ENCODE measurements at places on chromosomes 7 and 10.

DNA sequence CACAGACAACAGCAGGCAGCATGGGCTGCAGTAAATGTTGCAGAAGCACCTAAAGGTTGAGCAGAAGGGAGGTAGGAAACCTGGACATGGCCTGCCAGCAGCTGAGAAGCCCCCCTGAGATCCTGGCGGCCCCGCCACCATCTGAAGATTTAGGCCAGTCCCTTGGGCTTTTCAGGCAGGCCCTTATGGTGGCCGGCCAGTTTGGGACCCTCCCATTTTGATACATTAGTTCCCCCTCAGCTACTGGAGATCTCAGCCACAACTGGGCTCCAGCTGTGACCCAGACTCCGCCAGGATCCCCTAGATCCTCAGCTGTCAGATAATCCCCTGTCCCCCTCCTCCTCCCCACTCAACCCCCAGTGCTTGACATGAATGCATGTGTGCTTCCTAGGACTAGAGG, 34.4 kb downstream of the ZNF783 start:
- no peak overlapping the region for H3K27ac ChIP-seq
- no peak for DNase-seq
- no peaks in the 10 kb centered on the region for H3K27me3 ChIP-seq
- H3K4me1 ChIP-seq: peaks cover 9% of the 10 kb centered on the region
- H3K36me3 ChIP-seq: peaks cover 4% of the 10 kb centered on the region
- no peak overlapping the region for H3K4me3 ChIP-seq

GRCh38 chr10:106795619-106796018, 368.9 kb downstream of the SORCS1 start:
- no peak for DNase-seq
- no peak overlapping the region for H3K27ac ChIP-seq
- no peaks in the 10 kb centered on the region for H3K36me3 ChIP-seq
- H3K4me3 ChIP-seq: no peak overlapping the region
- no peaks in the 10 kb centered on the region for H3K4me1 ChIP-seq

DNA sequence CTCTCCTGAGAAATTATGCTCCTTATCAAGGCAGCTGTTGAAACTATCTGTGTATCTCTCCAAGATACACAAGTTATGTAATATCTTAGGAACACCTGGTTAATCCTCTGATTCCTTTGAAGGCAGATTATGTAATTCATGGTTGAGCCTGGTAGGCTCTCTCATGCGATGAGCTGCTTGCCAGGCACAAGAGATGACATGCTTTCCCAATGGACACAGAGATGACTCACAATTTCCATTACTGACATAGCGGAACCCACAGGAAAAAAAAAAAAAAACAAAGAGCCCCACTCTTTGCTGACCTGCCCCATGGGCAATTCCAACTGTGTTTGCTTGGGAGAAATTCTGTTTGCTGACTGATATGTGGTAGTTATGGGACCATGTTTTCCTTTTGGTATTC, 736.4 kb upstream of the PHF14 start:
- H3K4me1 ChIP-seq: no peaks in the 10 kb centered on the region
- H3K27ac ChIP-seq: no peak overlapping the region
- no peaks in the 10 kb centered on the region for H3K27me3 ChIP-seq
- no peak overlapping the region for H3K4me3 ChIP-seq
- no peak for DNase-seq
- no peaks in the 10 kb centered on the region for H3K36me3 ChIP-seq

DNA sequence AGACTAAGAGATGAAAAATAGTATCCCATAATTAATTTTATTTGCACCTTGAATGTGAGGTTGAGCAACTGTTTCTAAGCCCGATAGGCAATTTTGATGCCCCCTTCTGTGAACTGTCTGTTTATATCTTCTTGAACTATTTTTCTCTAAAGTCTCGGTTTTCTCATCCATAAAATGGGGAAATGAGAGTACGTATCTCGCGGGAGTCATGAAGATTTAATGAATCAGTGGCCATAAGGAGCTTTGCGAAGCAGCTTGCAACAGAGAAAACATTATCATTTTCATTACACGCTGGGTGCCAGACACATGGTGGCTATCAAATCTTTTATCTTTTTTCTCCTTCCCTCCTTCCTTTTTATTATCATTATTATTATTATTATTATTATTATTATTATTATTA, 108.1 kb upstream of the CARD11 start:
- no peak overlapping the region for H3K4me3 ChIP-seq
- H3K36me3 ChIP-seq: no peaks in the 10 kb centered on the region
- H3K27me3 ChIP-seq: peaks cover 18% of the 10 kb centered on the region
- no peak for DNase-seq

- H3K27me3 ChIP-seq: peaks cover 5% of the 10 kb centered on the region
- H3K4me3 ChIP-seq: no peak overlapping the region
- H3K36me3 ChIP-seq: no peaks in the 10 kb centered on the region
- H3K4me1 ChIP-seq: no peaks in the 10 kb centered on the region
- H3K27ac ChIP-seq: no peak overlapping the region
- no peak for DNase-seq
Measured at GRCh38 chr7:48305661-48306060, 134.4 kb downstream of the ABCA13 start.

DNA sequence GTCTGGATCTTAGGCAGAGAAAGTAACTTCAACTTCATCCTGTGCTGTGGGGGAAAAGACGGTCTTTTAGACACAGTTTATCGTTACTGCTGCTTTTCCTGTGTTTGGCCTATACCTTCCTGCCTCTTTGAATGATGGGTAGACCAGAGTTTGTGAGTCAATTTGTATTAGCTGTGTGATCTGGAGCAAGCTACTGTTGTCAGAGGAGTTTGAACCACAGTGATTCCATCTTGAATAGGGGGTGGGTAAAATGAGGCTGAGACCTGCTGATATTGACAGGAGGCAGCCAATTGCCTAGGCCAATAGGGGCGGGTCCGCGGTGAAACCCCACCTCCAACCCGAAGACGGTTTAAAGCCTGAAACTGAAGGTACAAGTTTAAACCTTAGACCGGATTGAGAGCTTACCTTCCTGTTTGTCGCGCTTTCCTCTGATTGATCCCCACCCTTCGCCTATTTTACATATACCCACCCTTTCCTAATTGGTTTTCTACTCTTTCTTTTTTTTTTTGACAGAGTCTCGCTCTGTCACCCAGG, 35.8 kb upstream of the EIF4H start:
- H3K27me3 ChIP-seq: no peaks in the 10 kb centered on the region
- H3K36me3 ChIP-seq: no peaks in the 10 kb centered on the region
- no peak overlapping the region for H3K4me3 ChIP-seq
- peaks cover 8% of the 10 kb centered on the region for H3K4me1 ChIP-seq
- no peak for DNase-seq

DNA sequence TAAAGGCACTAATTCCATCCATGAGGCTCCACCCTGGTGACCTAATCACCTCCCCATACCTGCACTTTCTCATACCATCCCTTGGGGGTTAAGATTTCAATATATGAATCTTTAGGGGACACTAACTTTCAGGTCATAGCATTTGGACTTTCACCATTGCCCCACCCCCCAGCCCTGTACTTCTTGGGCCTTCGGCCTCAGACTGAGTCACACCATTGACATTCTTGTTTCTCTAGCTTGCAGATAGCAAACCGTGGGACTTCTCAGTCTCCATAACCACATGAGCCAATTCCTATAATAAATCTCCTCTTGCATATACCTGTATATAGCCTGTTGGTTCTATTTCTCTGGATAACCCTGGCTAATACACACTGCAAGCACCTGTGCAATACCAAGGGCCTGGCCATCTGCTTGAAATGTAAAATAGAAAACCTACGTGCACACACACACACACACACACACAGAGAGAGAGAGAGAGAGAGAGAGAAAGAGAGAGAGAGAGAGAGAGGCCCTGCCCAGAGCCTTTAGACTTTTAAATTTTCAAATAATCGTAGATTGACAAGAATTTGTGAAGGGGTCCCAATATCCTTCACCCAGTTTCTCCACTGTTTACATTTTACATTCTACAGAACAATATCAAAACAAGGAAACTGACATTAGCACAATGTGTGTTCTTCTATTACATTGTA, 25.3 kb downstream of the ANXA8 start:
- H3K27ac ChIP-seq: no peak overlapping the region
- peaks cover 29% of the 10 kb centered on the region for H3K27me3 ChIP-seq
- no peak overlapping the region for H3K4me3 ChIP-seq
- no peaks in the 10 kb centered on the region for H3K36me3 ChIP-seq

GRCh38 chr10:131882151-131882550, 18.7 kb upstream of the PPP2R2D start:
- H3K4me3 ChIP-seq: no peak overlapping the region
- peaks cover 7% of the 10 kb centered on the region for H3K4me1 ChIP-seq
- no peaks in the 10 kb centered on the region for H3K36me3 ChIP-seq
- H3K27me3 ChIP-seq: peaks cover 26% of the 10 kb centered on the region
- no peak overlapping the region for H3K27ac ChIP-seq
- no peak for DNase-seq

DNA sequence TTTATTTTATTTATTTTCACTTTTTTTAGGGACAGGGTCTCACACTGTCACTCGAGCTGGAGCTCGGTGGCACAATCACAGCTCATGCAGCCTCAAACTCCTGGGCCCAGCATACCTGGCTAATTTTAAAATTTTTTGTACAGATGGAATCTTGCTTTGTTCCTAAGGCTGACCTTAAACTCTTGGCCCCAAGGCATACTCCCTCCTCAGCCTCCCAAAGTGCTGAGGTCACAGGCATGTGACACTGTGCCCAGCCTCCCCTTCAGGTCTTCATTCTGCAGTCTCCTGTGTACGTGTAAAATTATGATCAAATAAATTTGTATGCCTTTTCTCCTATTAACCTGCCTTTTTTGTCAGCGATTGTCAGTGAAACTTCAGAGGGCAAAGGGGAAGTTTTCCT, 17.8 kb upstream of the TCTN3 start:
- H3K4me3 ChIP-seq: no peak overlapping the region
- H3K4me1 ChIP-seq: no peaks in the 10 kb centered on the region
- no peaks in the 10 kb centered on the region for H3K36me3 ChIP-seq
- DNase-seq: no peak

- no peak overlapping the region for H3K27ac ChIP-seq
- no peak overlapping the region for H3K4me3 ChIP-seq
- H3K36me3 ChIP-seq: no peaks in the 10 kb centered on the region
Measured at GRCh38 chr7:156496865-156497264, 143.7 kb upstream of the RNF32 start.

- H3K27ac ChIP-seq: no peak overlapping the region
- no peak for DNase-seq
- no peaks in the 10 kb centered on the region for H3K4me1 ChIP-seq
- no peak overlapping the region for H3K4me3 ChIP-seq
- H3K36me3 ChIP-seq: no peaks in the 10 kb centered on the region
- peaks cover 3% of the 10 kb centered on the region for H3K27me3 ChIP-seq
Measured at GRCh38 chr10:78178940-78179339, 145.3 kb downstream of the RPS24 start.

GRCh38 chr7:5599543-5600200, 176.0 kb upstream of the TNRC18 start:
- no peak for DNase-seq
- no peak overlapping the region for H3K27ac ChIP-seq
- no peaks in the 10 kb centered on the region for H3K36me3 ChIP-seq

GRCh38 chr10:125060026-125060425, 100.3 kb downstream of the CTBP2 start:
- peaks cover 12% of the 10 kb centered on the region for H3K4me1 ChIP-seq
- H3K4me3 ChIP-seq: no peak overlapping the region
- no peaks in the 10 kb centered on the region for H3K36me3 ChIP-seq

DNA sequence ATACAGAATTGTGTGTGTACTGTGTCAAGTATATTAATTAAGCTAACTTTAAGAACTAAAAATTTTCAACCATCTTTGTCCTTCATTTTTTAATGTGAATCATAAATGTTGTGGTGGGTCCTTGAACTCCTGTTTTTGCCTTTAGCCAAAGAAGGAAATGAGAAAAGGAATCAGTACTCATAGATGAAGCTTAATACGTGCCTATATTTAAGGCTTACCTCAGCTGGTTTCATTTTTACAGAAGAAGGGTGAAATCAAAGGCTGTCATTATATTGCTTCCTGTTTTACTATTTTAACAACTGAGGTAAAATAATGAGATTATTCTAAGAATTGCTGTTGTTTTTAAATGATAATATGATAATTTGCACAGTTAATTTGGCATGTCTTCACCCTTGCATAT, 6.3 kb upstream of the SNX13 start:
- peak overlapping the region; percentile 23 for H3K4me3 ChIP-seq
- H3K36me3 ChIP-seq: peaks cover 5% of the 10 kb centered on the region
- no peak overlapping the region for H3K27ac ChIP-seq
- peaks cover 30% of the 10 kb centered on the region for H3K4me1 ChIP-seq
- DNase-seq: no peak

DNA sequence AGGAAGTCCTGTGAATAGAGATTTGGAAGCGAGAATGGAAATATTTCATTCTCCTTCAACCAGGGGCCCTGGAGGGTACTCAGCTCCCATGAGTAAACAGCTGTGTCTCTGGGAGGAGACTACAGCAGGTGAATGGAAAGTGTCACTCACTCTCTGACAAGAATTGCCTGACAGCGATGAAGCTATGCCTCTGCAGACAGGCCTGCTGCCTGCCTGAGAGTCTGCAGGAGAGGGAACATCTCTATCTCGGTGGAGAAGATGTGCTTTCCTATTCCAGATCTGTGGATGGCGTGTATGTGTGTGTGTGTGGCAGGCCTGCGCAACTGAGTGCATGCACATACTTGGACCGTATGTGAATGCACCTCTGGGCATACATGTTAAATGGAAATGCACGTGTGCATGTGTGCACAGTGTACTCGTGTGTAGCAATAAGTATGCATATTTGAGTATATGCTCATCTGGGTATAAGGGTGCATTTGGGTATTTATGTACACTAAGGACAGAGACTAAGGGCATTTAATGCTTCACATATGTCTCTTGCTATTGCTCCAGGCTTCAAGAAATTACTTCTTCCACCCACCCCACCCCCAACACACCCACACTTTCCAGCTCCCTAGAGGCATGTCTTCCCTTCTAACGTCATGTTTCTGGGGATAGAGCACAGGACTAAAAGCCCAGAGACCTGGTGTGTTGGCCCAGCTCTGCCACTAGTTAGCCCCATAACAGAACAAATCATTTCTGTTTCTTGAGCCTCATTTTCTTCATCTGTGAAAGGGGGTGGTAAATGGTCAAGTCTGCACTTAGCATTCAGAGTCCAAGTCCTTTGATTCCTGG, 4.6 kb upstream of the ADCYAP1R1 start:
- no peaks in the 10 kb centered on the region for H3K4me1 ChIP-seq
- H3K4me3 ChIP-seq: no peak overlapping the region
- peaks cover 65% of the 10 kb centered on the region for H3K27me3 ChIP-seq
- DNase-seq: no peak
- H3K27ac ChIP-seq: no peak overlapping the region

DNA sequence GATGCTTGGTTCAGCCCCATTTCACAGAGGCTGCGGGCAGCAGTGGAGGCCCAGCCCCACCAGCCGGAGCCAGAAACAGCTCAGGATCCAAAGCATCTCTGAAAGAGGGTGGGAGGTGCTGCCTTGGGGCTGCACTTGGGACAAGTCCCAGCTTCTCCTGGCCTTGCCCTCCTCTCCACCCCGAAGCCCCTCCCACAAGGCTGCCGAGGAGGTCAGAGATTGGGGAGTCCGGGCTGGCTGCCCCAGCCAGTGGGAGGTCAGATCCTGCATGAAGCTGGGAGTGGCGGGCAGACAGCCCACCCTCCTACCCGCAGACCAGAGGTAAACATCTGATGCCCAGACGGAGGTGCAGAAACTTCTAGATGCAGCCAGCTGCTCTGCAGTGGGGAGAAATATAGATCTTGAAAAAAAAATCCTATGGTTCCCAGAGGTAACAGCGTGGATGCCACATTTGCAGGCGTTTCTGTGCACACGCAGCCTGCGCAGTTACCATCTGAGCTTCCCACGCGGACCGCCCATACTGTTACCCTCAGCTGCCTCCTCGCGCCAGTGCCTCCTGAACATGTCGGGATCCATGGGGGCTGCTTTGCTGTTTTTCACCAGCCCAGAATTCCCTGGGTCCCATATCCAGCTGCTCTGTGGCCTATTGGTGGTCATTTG, 36.9 kb upstream of the GNA12 start:
- H3K27ac ChIP-seq: no peak overlapping the region
- H3K36me3 ChIP-seq: no peaks in the 10 kb centered on the region
- DNase-seq: no peak
- peaks cover 25% of the 10 kb centered on the region for H3K4me1 ChIP-seq
